ENCODE measurements at places on chromosomes 4 and X.

GRCh38 chr4:26052663-26053541, 138.9 kb downstream of the SMIM20 start:
- DNase-seq = no peak

- DNase-seq = no peak
These were observed 15.4 kb downstream of the AFP start for GRCh38 chr4:73451404-73451803.

DNA sequence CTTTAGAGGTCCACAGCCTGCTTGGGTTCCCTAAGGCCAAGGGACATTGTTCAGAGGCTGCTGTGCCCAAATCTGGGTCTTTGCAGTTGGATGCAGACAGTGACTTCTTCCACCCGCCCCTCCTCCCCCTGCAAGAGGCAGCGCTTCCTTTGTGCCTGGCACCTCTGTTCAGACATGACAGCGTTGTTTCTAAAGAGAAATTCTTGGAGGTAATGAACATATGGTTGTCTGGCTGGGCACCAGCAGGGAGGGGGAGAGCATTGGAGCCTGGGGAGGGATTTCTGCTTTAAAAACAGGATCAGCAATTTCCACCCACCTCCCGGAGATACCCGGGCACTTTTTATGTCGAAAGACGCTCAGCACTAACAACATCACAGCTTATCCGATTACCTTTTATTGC, 51.5 kb downstream of the PSAPL1 start:
- DNase-seq = no peak

- no peak for DNase-seq
These were observed 47.8 kb upstream of the CRMP1 start for GRCh38 chr4:5940470-5941203.

GRCh38 chr4:123018396-123018775, 96.0 kb upstream of the NUDT6 start:
- no peak for DNase-seq

- no peak for DNase-seq
These were observed 248.3 kb upstream of the KLF3 start for GRCh38 chr4:38415682-38416081.

- DNase-seq = no peak
These were observed 211.8 kb downstream of the NPFFR2 start for GRCh38 chr4:72243641-72244040.

GRCh38 chrX:78922754-78923153, 22.4 kb upstream of the P2RY10 start:
- no peak for DNase-seq

GRCh38 chr4:8540991-8541390, 39.2 kb upstream of the GPR78 start:
- no peak for DNase-seq

GRCh38 chr4:69816236-69816635, 43.7 kb downstream of the SULT1E1 start:
- DNase-seq = no peak

- no peak for DNase-seq
These were observed 49.7 kb upstream of the ANKRD17 start for GRCh38 chr4:73308286-73308685.

DNA sequence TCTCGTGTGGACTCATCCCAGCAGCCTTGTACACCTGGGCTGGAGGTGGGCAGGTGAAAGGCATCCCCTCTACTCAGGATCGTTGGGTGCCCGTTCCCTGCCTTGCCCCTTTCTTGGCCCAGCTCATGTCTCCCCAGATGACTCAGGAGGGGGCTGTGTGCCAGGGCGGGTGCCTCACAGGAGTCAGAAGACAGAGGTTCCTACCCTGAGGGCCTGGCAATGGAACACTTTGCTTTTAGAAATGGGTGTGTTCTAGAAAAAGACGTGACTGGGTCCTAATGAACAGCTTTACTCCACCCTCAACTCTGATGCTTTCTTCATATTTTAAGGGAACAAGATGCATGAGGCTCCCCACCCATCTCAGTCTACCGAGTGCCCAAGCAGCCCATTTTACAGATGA, 22.5 kb upstream of the TRIM2 start:
- no peak for DNase-seq

DNA sequence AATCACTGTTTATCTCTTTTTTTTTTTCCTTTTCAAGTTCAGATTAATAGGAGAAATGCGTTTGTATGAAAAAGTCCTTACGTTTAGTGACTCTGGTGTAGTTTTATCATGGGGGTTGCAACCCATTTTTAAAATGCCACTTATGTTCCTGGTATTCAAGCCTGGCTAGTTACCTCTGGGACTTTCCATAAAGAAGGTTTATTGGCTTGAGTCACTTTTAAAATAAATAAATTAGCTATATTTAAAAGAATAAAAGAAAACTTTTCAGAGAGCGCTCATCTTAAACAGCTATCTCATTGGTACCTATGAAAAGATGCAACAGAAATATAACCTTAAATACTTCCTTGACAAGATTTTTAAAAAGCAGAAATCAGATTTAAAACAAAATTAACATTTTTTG, 275.0 kb upstream of the IL1RAPL1 start:
- no peak for DNase-seq

DNA sequence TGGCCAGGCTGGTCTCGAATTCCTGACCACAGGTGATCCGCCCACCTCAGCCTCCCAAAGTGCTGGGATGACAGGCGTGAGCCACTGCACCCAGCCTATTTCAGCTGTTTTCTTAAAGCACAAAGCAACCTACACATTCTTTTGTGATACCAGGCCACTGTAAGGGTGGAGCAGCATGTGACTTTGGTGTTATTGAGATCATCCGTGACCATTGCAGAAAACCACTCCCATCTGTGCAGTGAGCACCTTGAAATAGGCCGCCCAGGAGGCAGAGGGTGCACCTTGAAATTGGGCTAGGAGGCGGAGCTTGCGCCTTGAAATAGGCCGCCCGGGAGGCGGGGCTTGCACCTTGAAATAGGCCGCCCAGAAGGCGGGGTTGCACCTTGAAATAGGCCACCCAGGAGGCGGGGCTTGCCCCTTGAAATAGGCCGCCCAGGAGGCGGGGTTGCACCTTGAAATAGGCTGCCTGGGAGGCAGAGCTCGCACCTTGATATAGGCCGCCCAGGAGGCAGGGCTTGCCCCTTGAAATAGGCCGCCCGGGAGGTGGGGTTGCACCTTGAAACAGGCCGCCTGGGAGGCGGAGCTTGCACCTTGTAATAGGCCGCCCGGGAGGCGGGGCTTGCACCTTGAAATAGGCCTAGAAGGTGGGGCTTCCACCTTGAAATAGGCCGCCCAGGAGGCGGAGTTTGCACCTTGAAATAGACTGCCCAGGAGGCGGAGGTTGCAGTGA, 9.0 kb upstream of the SLC25A6 start:
- no peak for DNase-seq

DNA sequence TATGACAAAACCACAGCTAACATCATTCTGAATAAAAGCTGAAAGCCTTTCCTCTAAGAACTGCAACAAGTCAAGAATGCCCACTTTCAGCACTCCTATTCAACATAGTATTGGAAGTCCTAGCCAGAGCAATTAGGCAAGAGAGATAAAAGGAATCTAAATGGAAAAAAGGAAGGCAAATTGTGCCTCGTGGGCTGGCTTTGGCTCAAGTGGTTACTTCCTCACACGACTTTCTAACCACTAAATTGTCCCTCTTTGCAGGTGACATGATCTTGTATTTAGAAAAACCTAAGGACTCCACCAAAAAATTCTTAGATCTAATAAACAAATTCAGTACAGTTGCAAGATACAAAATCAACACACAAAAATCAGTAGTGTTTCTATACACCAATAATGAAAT, 57.2 kb downstream of the SCML2 start:
- no peak for DNase-seq

- DNase-seq = no peak
These were observed 709.7 kb downstream of the DMD start for GRCh38 chrX:32501606-32502005.

GRCh38 chr4:23888421-23889319, 1.2 kb downstream of the PPARGC1A start:
- DNase-seq = no peak

DNA sequence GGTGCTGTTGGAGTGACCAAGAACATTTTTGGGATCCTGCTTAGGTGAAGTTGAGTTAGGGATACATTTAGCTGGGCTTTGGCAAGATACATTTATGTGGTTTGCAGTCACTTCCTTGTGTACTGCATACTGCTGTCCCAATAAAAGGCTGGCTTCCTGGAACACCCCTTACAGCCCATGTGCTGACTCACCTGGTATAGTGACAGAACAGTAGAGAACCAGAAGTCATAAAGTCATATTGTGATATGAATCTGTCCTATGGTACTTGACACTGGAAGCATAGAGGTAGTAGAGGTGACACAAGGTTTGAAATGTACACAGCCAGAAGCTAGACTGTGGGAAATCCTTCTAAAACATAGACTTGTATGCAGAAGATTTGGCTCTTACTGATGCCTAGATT, 55.3 kb upstream of the SLC25A43 start:
- no peak for DNase-seq

DNA sequence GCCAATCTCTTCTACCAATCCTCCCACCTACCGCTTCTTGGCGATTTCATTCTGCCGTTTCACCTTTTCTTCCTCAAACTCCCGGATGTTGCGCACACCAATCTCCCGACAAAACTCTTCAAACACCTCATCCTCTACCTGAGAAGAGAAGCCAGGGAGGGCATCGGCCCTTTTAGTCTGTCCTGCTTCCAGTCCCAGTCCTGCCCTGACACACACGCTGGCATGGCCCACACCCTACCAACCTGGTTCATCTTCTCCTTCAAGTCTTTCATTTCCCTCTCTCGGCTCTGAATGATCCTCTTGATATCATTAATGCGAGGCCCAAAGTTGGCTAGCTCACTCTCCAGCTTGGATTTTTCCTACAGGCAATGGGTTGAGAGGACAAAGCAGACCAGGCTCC, 18.9 kb downstream of the SMC1A start:
- no peak for DNase-seq
